ENCODE measurements at places on chromosomes 12 and 14.

GRCh38 chr14:59306775-59307174 lies 118.3 kb downstream of the DAAM1 start:
- no peak for DNase-seq

- no peak for DNase-seq
Observed at GRCh38 chr12:50625029-50625925, 120.5 kb downstream of the DIP2B start.

- DNase-seq, result no peak
Observed at GRCh38 chr12:9661720-9662119, 7.8 kb upstream of the CLEC2D start.

DNA sequence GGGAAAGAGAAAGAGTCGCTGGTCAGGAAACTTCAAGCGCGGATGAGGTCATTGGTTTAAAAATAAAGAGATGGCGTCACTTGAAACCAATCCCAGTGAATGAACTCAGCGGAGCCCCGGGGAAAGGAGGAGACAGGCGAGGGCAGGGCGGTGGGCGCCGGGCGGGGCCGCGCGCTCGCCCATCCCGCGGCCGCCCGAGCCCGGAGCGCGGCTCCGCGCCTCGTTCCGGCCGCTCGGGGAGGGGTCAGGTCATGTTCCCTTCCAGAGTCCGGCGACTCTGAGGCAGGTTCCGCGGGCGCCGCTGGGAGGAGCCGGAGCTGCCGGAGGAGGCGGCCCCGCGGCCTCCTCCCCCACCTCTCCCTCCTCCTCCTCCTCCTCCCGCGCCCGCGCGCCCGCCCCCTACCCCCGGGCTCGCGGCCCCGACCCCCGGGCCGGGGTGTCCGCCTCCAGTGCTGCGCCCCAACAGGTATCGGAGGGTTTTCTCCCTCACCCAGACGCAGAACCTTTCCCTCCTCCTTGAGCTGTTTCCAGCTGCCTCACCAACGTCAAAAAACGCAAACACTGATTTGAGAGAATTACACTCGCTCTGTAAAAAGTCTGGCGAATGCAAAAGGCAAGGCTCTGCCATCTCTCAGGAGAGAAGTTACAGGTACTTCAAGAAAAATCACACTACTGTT lies at the start of gene DUSP16:
TSS of gene DUSP16 (minus strand) at position 279 of the 677 bp plus-strand sequence. CDS start 41,765 bp downstream, outside the sequence.
- DNase-seq, result peak; percentile 93

- DNase-seq, result no peak
Observed at GRCh38 chr12:86044396-86044795, 170.3 kb downstream of the NTS start.

DNA sequence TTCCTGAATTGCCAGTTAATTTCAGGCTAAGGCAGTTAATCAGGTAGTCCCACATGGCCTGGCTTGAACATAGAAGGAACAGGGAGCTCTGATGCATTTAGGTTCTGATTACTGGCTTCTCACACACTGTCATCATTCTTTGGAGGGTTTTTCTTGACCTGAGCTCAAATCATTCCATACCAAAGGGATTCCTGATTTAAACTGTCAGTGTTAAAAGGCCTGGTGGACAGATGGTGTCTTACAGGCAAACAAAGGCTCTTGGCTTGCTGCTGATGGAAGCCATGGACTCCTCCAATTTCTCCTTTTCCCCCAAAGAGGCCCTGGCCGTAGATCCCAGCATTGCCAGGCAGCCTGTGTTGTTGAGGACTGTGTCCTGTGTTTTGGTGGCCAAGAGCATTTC lies 30.2 kb downstream of the CACNA1C start:
- no peak for DNase-seq

DNA sequence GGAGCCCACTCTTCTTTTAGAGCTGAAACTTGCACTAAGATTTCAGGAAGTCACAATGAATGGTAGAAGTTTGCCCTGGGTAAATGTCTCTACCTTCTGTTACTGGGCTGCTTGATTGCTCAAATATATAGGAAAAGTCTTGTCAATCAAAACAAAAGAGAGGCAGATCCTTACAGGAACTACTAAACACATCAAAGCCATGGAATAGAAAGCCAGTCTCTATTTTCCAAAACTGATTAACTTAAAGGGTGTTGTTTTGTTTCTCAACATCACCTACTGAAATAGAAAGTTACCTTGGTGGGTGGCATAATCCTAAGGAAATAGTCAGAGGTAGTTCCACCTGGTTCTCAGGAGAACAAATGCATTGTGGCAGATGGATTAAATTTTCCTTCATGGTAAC lies at the start of gene GPHB5:
TSS of gene GPHB5 (minus strand) at position 101 of the 400 bp plus-strand sequence. CDS start 1,086 bp downstream, outside the sequence.
- DNase-seq, result no peak

- DNase-seq, result no peak
Observed at GRCh38 chr14:68853749-68854148, 60.9 kb upstream of the ZFP36L1 start.

- DNase-seq, result no peak
Observed at GRCh38 chr12:113405694-113406093, 2.0 kb upstream of the SDS start.

GRCh38 chr12:28457785-28458184 lies 267.5 kb downstream of the CCDC91 start:
- DNase-seq, result peak; percentile 9

GRCh38 chr14:32330351-32331111 lies 1.4 kb downstream of the AKAP6 start:
- no peak for DNase-seq

GRCh38 chr12:127041985-127042625 lies 1224.9 kb upstream of the TMEM132C start:
- DNase-seq, result peak; percentile 47

GRCh38 chr12:14769466-14769968 lies 33.8 kb downstream of the WBP11 start:
- DNase-seq, result no peak

GRCh38 chr14:100767788-100768536 lies 41.3 kb downstream of the DLK1 start:
- DNase-seq, result no peak

DNA sequence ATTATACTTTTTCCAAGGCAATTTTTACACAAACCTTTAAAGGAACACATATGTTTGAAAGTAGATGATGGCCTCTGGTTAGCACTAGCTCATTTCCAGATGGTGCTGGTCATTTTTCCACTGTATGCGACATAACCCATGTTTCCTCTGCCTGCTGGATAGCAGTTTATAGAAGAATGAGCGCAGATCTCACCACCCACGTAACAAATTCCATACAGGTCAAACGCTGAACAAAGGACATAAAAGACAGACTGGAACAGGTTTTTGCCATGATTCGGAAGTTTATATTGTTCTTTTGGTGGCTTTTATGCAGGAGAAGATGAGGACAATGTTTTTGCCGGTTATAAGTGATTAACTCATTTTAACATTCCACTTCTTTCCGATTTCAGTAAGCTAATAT lies 30.7 kb downstream of the PPP1R36 start:
- no peak for DNase-seq

DNA sequence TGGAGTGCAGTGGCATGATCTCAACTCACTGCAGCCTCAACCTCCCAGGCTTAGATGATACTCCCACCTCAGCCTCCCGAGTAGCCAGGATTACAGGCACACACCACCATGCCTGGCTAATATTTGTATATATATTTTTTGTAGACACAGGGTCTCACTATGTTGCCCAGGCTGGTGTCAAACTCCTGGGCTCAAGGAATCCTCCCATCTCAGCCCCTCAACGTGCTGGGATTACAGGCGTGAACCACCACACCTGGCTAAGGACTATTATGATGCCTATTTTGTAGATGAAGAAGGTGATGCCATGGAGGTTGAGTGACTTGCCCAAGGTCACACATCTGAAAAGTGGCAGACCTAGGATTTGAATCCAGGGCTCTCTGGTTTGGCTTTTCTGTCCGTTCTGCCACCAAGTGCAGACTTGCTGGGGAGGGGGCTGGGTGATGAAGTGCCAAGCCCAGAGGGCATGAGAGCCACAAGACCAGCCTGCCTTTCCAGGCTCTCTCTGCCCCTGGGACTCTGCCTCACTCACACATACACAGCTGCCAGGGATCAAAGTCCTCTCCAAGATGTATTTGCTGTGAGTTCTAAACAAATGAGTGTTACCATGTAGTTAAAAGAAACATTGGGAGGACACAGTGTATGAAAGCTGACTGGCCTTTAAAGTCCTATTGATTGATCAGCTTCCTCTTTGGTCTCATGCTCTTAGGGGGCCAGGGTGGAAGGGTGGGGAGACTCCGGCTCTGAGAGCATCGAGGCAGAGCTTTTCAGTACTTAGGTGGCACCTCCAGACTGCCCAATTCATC lies 21.3 kb upstream of the RBM19 start:
- no peak for DNase-seq

- DNase-seq, result peak; percentile 58
Observed at GRCh38 chr14:75518625-75519024, 3.6 kb upstream of the BATF start.

DNA sequence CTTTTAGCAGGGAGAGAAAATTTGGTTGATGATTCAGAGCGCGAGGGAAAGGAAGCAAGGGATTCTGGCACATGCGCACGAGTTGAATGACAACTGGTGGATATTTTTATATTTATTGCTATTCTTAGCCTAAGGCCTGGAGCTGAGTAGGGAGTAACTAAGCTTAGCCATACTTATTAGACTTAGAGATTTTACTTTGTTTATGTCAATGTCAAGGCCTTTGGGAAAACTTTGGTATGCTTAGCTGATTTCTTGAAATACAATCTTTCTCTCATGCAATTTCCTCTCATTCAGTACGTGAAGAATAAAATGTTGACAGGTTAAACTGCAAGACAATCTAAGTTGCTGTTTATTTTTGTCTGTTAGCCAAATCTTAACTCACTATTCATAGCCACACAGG lies 101.1 kb downstream of the CRADD start:
- no peak for DNase-seq

DNA sequence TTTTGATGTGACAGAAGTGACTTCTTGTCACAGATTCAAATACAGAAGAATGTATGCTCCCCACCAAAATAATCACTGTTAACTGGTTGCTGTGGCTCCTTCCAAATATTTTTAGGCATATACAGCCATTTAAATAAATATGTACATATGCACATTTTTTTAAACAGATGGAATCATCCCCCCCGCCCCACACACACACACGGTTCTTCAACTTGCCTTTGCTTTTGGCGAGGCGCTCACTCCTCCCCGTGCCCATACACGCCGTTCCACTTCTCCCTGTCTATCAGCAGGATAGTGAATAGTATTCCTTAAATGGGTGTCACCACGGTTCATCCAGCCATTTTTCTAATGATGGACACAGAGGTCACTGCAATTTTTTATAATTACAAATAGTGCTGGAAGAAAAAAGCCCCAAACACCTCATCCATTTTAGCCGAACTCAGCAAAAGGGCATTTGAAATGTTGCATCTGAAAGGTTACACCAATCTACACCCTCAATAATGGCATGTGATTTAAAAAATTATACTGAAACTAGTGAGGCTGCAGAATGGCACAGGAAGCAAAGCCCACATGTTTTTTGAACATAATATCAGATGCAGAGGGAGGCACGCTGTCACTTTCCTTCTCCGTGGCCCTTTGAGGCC lies 39.2 kb upstream of the MEG3 start:
- no peak for DNase-seq

GRCh38 chr12:124510301-124510970 lies 57.0 kb downstream of the NCOR2 start:
- DNase-seq, result peak; percentile 57

DNA sequence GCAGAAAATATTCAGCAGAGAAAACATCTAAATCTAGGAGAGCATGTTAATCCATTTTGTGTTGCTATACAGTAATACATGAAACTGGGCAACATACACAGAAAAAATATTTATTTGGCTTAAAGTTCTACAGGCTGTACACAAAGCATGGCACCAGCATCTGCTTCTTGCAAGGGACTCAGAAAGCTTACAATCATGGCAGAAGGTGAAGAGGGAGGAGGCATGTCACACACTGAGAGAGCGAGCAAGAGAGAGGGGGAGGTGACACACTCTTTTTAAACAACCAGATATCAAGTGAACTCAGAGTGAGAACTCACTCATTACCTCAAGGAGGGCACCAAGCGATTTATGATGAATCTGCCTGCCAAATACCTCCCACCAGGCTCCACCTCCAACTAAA lies 94.2 kb upstream of the CNOT2 start:
- DNase-seq, result no peak

- DNase-seq, result no peak
Observed at GRCh38 chr14:75884198-75884611, 97.6 kb downstream of the TGFB3 start.

- no peak for DNase-seq
Observed at GRCh38 chr12:26496170-26496569, 300.8 kb downstream of the SSPN start.

- DNase-seq, result peak; percentile 54
Observed at GRCh38 chr12:4417455-4417854, 28.2 kb downstream of the FGF6 start.

DNA sequence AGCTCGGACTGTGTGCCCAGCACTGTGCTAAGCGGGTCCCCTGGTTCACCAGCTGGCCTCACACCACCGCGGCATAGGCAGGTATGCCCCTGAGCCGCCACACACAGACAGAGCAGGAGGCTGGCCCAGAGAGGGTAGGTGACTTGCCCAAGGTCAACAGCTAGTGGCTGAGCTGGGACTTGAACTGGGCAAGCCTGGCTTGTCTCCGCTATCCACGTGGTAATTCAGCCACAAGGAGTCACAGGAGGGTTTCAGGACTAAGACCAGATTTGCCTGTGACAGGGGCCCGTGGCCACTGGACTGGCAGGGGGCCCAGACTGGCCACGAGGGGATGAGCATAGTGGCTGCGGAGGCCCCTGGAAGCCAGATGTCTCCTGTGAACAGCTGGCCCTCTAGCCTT lies 47.7 kb downstream of the NCOR2 start:
- no peak for DNase-seq

DNA sequence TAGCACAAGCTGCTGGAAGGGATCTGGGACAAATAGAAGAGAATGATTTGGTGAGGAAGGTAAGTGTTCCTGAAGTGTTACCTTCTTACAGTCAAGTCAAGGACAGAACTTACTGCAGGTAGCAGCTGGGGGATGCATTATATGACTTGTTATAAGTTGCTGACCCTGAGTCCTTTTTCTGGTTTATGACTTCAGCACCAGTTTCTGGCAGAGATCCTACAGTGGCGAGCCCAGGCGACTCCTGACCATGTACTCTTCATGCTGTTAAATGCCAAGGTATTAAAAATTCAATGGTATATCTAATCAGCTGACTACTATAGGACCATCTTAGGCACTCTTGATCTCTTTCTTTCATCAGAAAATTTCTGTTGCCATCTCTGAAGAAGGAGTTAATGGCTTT lies 45.1 kb upstream of the ATF1 start:
- DNase-seq, result no peak

GRCh38 chr12:61538951-61539350 lies 721.3 kb upstream of the USP15 start:
- peak; percentile 4 for DNase-seq

- no peak for DNase-seq
Observed at GRCh38 chr12:43099691-43100163, 452.3 kb downstream of the ADAMTS20 start.

DNA sequence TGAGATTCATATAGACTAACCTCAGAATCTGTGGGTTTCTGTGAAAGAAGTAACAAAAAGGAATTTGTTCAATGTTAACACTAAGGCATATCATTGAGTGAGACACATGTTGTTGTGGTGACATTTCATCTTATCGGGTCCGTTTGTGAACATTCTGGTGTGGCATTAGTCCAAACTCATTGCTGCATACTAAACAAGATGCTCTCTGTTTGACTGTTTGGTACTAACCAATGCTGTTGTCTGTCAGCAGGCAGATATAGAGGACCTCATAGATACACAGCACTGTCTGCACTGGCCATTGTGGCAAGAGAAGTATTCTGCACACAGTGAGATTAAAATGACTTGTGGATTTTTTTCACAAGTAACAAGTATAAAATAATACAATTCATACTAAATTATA lies 41.2 kb downstream of the SLC25A21 start:
- DNase-seq, result no peak
